ENCODE measurements at places on chromosomes 16 and 17.

- no peak for DNase-seq
- no peak overlapping the region for H3K4me3 ChIP-seq
- H3K27me3 ChIP-seq = no peaks in the 10 kb centered on the region
- peaks cover 5% of the 10 kb centered on the region for H3K4me1 ChIP-seq
- no peaks in the 10 kb centered on the region for H3K36me3 ChIP-seq
These were observed 55.8 kb downstream of the KSR1 start for GRCh38 chr17:27512031-27512430.

DNA sequence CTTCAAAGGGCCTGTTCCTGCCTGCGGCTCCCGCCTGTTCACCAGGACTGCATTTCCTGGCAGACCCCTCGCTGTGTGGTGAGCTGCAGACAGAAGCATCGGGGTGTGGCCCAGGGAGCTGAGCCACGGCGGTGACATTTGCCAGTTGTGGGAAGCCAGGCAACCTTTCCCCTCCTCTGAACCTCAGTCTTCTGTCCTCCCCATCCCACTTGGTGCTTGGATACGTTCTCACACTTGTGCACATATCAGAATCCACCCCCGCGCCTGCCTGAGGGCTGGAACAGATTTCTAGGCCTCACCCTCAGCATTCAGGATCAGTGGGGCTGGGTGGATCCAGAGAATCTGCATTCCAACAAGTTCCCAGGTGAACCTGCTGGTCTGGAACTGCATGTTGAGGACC is 63.5 kb downstream of the CRISPLD2 start:
- H3K4me1 ChIP-seq = peaks cover 29% of the 10 kb centered on the region
- peaks cover 71% of the 10 kb centered on the region for H3K36me3 ChIP-seq
- no peaks in the 10 kb centered on the region for H3K27me3 ChIP-seq
- H3K27ac ChIP-seq = no peak overlapping the region

DNA sequence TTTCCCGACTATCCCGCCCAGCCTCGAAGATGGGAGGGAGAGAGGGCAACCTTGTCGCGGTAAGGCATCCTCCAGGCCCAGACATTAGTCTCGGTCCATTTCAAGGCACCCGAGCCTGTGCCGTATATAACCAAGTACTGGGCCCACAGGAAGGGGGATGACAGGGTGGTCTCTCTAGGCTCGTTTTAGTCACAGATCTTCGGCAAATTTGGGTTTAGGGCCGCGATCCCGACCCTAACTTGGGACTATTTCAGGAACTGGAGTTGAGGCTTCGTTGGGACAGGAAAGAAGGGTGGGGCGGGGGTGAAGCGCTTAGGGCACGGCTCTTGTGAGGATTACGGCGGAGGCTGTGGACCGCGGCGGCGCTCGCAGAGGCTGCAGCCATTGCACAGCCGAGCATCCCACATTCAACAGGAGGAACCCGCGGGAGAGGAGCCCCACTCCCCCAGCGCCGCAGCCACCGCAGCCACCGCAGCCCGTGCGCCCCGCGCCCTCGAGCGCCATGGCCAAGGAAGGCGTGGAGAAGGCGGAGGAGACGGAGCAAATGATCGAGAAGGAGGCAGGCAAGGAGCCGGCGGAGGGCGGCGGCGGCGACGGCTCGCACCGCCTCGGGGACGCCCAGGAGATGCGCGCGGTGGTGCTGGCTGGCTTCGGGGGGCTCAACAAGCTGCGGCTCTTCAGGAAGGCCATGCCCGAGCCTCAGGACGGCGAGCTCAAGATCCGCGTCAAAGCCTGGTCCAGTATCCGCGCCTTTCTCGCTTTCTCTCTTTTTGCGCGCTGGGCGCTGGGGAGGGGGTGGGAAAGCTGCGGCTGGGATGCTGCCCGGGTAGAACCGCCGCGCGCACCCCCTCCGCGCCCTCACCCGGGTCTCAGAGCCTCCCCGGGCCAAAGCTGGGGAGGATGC is at the start of gene VAT1L:
VAT1L (plus strand) TSS at position 384 of the 904 bp plus-strand sequence; CDS start at position 503, 119 bp downstream.
- H3K4me3 ChIP-seq = peak within 1 kb of the TSS; percentile 66
- DNase-seq = peak; percentile 23
- H3K4me1 ChIP-seq = no peaks in the 10 kb centered on the region
- H3K36me3 ChIP-seq = no peaks in the 10 kb centered on the region
- peaks cover 42% of the 10 kb centered on the region for H3K27me3 ChIP-seq
- no peak within 1 kb of the TSS for H3K27ac ChIP-seq

- peaks cover 19% of the 10 kb centered on the region for H3K4me1 ChIP-seq
- DNase-seq = no peak
- no peak overlapping the region for H3K27ac ChIP-seq
These were observed 33.3 kb downstream of the CD300LF start for GRCh38 chr17:74679374-74679773.

DNA sequence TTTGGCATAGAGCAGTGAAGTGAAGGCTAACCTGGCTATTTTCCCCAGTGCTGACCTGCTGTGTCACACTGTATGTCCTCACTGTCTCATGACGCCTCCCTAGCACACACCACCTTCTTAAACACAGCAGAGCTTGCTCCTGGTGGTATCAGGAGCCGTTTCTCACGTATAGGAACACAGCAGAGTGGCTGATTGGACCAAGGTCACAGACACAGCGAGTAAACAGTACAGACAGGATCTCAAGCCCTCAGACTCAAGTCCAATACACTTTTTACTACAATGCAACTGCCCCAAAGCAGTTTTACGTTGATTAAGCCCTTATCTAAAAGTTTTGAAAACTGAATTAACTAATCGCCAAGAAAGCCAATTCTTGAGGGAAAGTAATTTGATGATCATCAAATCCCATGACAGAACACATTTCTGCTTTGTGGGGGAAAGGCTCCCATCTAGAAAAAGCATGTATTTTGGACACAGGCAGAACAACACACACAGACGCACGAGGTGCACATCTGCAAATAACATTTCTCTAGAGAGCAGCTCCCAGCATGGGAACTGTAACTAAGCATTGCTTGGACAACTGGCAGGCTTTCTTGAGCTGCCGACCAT is 15.2 kb downstream of the ARHGAP17 start:
- DNase-seq = peak; percentile 53
- H3K36me3 ChIP-seq = no peaks in the 10 kb centered on the region
- H3K4me3 ChIP-seq = no peak overlapping the region
- H3K4me1 ChIP-seq = peaks cover 94% of the 10 kb centered on the region

DNA sequence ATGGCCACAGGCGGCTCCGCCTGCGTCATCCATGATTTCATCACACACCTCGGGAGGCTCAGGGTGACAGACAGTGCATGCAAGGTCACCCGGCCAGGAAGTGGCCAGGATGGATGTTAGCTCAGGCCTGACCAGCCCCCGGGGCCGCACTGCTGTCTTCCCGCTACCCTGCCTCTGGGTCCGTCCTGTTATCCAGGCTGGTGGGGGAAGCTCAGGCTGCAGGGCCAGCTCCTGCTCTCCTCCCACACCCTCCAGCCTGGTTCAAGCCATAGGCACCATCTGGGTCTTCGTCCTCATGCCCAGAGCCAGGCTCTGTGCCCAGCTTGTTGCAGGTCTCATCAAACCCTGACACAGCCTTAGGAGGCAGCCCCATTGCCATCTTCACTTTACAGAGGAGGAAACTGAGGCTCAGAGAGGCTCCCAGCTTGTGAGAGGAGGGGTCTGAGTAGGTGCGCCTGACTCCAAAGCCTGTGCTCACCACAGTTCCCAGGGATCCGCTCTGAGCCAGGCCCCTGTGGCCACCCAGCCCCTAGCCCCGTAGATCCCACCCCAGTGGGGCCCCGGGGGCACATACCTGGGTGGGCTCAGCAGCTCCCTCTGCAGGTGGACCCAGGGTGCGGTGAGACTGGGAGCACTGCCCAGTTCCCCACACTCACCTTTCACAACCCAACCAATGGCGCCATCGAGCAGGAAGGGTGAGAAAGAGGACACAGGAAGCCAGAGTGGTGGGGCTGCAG is 412 bp upstream of the ADGRG3 start:
- DNase-seq = no peak

GRCh38 chr17:31392856-31393748 is 1.6 kb downstream of the RAB11FIP4 start:
- no peak for DNase-seq
- H3K36me3 ChIP-seq = no peaks in the 10 kb centered on the region
- H3K4me1 ChIP-seq = peaks cover 14% of the 10 kb centered on the region
- H3K4me3 ChIP-seq = no peak overlapping the region

- H3K27me3 ChIP-seq = no peaks in the 10 kb centered on the region
- H3K4me3 ChIP-seq = peak overlapping the region; percentile 55
- H3K36me3 ChIP-seq = no peaks in the 10 kb centered on the region
- peaks cover 69% of the 10 kb centered on the region for H3K4me1 ChIP-seq
These were observed 9.5 kb upstream of the MSL1 start for GRCh38 chr17:40112191-40112711.

DNA sequence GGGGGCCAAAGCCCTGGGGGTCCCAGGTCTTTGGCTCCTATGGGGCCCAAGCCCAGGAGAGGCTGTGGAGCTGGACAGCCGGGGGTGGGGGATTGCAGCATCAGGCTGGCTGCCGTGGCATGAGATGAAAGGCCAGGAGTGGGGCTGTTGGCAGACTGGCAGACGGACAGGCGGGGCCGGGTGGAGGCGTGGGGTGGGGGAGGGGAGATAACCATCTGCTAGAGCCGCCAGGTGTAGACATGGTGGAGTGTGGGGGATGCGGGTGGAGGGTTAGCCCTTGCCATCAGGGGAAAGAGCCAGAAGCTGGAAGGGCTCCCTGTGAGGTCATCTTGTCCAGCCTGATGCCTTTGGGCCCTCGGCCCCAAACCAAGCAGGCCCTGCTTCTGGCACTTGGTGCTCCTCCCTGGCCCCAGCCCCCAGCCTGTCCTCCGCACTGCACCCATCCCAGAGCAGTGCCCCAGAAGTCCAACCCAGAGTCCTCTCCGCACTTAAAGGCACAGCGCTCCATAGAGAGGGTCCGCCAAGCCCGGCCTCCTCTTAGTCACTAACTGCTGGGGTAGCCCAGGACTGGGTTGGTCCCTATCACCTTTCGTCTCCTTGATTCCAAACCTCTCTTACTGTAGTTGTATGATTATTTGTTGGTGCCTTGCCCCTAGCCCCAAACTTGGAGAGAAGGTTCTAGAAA is 33.3 kb upstream of the DLX4 start:
- H3K4me3 ChIP-seq = no peak overlapping the region
- no peaks in the 10 kb centered on the region for H3K4me1 ChIP-seq
- peaks cover 42% of the 10 kb centered on the region for H3K27me3 ChIP-seq
- DNase-seq = no peak
- H3K27ac ChIP-seq = no peak overlapping the region
- H3K36me3 ChIP-seq = no peaks in the 10 kb centered on the region

Data from heart right ventricle (tissue), 16 donors.